ENCODE measurements at places on chromosomes 2 and 18.

GRCh38 chr2:216633616-216634369, 573 bp downstream of the IGFBP2 start:
- DNase-seq = peak; percentile 50

DNA sequence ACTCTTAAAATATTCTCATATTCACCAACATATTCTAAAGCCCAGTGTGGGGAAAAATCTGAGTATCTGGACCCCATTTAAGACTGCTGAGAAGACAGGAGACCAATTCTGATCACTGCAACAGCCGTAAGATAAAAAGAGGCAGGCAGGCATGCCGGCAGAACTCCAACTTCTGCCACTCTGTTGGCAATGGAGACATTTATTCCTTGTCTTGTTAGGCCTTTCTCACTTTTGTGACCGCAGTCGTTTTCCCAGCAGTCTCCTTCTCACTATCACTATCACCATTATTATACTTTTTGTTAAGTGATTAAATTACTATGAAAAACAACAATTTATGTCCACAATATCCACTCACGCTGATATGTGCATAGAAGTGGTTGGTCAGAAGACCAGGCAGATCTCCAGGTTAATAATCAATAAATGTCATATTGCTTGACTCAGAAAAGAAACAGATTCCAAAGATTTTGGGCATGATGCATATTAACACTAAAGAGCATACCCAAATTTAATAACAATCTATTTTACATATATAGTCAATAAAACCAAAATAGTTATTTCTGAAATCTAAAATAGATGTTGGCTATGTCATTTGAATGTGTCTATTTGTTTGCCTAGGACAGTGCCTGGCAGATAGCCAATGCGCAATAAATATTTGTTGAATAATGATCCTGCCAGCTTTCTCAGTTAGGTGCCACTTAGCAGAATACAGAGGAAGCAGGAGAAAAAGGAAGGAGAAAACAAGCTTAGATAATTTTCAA, 38.2 kb downstream of the SESTD1 start:
- no peak for DNase-seq

DNA sequence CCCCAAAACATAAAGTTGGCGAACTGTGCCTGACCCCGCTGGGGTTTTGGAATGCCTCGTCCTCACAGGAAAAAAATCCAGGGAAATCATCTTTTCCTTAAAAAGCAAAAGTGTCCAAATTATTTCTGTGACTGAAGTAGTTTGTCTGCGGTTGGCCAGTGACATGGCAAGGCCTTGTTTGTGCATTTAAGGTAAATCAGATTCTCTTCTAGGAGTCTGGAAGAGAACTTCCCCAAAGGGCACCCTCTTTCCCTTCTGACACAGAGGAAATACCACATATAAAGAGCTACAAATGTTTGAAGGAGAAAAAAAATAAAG, 737 bp upstream of the CYB5A start:
- no peak for DNase-seq

GRCh38 chr2:106122157-106122556, 71.9 kb downstream of the UXS1 start:
- DNase-seq = no peak

DNA sequence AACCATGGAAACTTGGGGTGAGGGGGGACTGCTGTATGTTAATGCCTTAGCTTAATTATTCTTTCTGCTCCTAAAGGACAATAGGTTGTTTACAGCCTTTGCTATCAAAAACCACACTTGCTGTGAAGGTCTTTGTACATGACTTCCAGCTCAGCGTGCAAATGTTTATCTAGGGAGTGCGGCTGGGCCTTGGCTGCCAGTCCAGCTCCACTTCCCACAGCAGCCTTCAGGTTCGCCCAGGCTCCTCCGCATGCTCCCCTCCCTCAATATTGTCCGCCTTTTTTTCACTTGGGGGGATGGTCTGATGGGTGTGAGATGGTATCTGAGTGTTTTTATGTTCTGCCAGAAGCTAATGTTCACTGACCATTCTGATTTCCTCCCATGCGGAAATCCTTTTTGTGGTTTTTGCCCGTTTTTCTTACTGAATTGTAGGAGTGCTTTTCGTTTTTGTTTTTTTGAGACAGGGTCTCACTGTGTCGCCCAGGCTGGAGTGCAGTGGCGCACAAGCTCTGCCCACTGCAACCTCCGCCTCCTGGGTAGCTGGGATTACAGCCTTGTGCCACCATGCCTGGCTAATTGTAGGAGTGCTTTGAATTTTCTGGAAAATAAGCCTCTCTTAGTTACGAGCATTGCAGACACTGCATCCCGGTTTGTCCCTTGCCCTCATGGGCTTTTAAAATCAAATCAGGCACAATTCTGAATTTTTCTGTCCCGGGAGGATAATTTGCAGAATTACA, 28.8 kb downstream of the SH3BP4 start:
- DNase-seq = no peak

DNA sequence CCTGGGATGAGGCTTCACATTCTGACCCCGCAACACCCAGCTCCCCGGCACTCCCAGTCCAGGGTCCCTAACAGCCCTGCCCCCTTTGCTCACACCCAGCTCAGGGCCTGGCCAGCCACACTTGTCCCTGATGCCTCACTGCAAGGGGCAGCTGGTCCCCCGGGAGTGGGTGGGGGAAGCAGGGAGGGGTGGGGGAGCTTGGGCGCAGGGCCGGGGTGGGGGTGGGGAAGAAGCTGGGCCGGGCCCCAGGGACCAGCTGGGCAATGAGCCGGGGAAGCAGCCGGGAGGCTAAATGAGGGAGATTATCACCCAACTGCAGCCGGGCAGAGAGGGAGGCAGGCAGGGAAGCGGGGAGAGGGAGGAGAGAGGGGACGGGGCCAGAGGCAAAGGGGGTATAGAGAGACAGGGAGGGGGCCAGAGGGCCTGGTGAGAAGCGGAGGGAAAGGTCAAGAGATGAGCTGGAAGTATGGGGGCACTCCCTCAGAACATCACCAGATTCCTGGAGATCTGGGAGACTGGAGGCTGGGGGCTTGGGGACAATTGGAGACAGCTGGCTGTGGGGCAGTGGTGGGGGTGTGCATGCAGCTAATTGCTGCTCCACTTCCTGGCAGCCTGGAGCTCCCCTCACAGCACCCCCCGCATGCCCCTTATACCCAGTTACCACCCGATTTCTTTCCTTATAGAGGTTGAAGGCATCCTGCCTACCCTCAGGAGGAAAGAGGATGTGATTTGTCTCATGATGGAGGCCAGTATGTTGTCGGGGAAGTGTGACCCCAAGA, 2.5 kb upstream of the ASIC4 start:
- DNase-seq = no peak

- no peak for DNase-seq
Measured at GRCh38 chr2:43087413-43087812, 139.0 kb downstream of the ZFP36L2 start.

- no peak for DNase-seq
Measured at GRCh38 chr2:70603066-70603465, 49.4 kb upstream of the TGFA start.

DNA sequence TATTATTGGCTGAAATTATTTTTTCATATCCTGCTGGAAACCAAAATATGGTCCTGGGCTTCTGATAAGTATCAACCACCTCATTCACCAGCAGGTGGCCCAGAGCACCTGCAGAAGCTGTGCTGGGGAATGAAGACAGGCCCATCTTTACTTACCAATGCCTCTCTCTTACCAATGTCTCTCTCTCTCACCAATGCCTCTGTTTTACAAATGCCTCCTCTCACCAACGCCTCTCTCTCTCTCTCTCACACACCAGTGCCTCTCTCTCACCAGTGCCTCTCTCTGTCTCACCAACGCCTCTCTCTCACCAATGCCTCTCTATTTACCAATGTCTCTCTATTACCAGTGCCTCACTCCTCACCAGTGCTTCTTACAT, 2.3 kb upstream of the MAL start:
- DNase-seq = no peak

DNA sequence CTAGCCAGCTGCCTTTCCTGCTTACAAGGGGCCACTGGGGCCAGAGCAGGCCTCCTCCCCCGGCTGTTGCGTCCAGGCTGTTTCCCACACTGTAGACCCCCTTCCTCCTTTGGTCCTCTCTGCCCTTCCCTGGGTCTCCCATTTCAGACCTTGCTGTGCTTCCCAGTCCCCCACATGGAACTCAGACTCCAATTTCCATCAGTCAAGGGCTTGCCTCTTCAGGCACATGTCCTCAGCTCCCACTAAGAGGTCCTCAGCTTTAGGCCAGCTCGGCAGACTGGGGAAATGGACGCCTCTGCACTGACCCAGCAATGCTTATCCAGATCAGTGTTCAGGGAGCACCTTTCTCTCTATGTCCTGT, 98.0 kb upstream of the BZW1 start:
- DNase-seq = no peak

DNA sequence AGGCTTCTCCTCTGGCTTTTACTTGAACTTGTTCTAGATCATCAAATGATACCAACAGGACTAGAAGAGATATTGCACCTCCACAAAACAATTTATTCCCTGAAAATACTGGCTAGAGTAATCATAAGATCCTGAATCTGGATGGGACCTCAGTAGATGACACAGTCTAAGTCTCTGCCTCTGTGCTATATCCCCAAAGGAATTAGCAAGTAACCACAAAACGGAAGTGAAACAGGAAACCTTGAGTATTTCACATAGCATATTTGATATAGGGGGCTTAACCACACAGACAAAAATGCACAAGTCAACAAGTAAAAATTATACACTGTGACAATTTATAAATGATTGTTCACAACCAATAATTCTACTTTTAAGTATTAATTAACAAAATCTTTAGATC, 456.9 kb upstream of the TNP1 start:
- DNase-seq = no peak

GRCh38 chr2:20737505-20737904, 70.6 kb downstream of the GDF7 start:
- DNase-seq = no peak

DNA sequence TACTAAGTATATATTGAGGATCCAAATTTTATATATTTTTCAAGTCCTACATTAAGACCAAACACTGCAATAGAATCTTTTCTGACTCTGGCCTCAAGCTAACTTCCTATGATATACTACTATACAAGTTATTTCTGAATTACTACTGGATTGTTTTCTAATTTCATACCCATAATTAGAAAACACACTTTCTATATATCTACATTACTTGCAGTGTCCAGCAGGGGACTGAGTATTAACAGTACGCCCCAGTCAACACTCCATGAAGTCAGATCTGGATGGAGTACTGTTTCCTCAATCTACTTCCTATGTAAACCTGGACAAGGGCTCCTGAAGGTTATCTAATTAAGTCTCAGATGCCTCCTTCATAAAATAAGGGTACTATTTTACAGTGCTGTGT, 26.5 kb downstream of the RMP24 start:
- DNase-seq = no peak

GRCh38 chr18:65938592-65939372, 188.0 kb downstream of the CDH7 start:
- DNase-seq = no peak

- DNase-seq = peak; percentile 35
Measured at GRCh38 chr18:48326901-48327675, 82.1 kb downstream of the ZBTB7C start.

GRCh38 chr18:47206945-47207637, 30.9 kb upstream of the IER3IP1 start:
- no peak for DNase-seq

DNA sequence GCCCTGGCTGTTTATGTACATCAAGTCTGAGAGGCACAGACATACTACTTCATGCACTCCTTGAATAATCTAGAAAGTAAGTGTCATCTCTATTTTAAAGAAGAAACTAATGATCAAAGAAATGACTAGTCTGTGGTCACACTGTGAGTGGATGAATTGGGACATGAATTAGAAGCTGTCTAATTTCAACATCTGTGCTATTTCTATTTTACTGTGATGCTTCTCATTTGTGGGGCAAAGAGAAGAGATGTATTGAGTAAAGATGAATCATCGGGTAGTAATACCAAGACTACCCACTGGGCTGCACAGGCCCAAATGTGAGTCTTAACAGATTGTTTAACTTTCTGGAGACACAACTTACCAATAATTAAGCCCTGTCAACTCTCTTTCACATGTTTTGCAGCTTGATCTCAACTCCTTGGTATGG, 42.4 kb upstream of the MTIF2 start:
- DNase-seq = peak; percentile 29
